ENCODE measurements at places on chromosomes 7 and 10.

- no peak for DNase-seq
Measured at GRCh38 chr7:110534241-110534931, 556.5 kb upstream of the LRRN3 start.

DNA sequence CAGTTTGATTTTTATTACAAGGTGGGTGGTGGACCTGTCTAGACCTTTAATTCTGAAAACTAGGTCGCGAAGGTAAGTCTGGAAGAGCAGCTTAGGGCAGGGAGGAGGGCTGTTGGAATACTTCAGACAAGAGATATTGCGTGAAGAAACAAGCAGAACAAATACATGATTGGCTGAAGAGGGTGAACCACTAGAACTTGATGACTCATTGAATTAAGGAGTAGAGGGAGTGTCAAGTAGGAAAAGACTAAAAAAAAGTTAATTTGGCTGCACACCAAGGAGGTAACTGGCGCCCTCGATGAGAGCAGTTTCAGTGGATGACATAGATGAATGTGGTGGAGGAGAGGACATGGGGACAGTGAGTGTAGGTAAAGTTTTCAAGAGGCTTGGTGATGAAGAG, 41.3 kb downstream of the WNT2 start:
- no peak for DNase-seq

DNA sequence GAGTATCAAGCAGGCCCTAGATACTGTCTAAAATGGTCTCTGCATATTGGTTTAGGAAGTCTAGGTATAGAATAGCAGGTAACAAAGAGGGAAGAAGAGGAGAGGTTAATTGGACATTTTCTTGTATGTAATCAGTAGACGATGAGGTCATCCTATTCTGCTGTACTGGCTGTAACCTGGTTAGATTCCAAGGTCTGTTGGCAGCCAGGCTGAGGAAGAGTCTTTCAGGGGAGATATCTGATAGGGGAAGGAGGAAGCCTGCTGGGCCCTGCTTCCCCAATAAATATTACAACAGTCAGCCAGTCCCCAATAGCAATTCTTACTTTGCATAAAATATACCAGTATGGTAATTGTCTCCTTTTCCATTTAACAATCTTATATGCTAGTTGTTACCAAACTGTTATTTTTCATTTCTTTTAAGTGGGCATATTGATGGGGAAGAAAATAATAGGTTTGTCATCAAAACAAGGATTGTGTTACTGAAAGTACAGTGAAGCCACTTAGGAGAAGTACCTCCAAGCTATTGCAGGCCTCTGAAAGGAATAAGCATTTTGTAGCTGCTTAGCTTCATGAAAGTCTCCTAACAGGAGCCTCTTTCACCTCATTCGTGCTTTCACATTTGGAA, 186.4 kb downstream of the LRRC4 start:
- no peak for DNase-seq

- DNase-seq = peak; percentile 90
Measured at GRCh38 chr10:113454341-113455061, 98.4 kb upstream of the HABP2 start.

DNA sequence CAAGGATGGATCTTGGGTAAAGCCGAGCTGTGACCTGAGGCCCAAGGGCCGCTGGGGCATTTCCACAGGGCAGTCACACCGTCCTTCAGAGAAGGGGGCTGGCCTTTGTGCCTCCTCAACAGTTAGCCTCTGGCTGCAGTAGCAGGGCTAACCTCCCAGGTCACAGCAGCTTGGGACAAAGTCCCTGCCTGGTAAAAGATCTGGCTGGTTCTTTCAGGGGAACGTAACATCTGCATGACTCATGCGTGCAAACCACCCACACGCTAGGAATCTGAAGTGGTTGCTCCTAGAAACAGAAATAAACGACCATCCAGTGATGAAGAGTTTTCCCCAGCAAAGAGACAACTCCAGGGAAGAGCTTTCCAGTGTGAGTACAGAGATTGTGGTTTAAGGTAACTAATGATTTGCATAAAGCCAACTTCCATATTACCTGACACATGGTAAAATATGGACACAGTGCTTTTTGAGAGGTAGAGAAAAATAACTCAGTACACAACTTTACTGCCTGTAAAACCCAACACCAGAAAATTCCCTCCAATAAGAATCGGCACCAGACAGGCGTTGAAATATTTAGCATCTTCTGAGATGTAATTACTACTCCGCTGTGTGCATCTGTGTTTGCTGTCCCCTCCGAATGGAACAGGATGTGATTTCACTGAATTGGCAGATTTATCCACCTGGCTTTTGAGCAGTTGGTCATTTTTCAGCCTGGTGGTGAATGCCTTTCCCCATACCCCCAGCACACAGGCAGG, 84.9 kb upstream of the ADRB1 start:
- peak; percentile 74 for DNase-seq

DNA sequence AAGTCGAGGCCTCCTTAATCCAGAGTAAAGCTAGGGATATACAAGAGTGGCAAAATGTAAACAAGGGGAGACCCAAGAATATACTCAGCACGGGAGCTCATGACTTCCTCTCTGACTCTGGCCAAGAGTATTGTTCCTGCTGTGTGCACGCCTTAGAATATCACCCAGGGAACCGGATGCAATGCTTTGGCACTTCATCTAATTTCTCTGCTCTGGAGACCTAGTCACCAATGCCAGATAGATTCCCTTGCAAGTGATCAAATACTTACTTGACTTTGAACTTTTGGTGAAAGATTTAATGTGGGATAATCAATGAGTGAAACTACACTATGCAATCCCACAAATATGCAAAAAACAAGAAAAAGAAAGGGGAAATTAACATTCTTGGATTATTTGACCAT, 695.5 kb downstream of the INHBA start:
- DNase-seq = no peak

GRCh38 chr7:21999896-22000295, 54.2 kb upstream of the CDCA7L start:
- no peak for DNase-seq

DNA sequence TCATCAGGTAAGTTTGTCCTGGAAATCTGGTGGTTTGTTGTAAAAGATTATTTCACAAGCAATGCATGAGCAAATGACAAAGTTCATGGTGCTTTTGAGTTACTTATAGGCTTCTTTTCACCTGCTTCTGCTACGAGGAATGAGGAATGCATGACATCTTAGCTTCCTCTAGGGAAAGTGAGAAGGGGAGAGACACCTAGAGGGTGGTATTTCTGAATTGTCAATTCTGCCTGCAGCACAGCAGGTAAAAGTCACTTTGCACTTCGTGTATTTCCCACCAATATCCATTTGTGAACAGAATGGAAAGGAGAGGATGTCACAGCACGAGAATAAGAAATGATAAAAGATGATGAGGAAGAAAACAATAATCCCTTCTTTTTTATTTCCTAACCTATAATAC, 153.4 kb upstream of the FEZF1 start:
- no peak for DNase-seq

GRCh38 chr7:84123965-84124547, 70.5 kb downstream of the SEMA3A start:
- no peak for DNase-seq
